Peyer's patch (tissue), 4 donors: ENCODE measurements at places on chromosomes 1 and 21.

DNA sequence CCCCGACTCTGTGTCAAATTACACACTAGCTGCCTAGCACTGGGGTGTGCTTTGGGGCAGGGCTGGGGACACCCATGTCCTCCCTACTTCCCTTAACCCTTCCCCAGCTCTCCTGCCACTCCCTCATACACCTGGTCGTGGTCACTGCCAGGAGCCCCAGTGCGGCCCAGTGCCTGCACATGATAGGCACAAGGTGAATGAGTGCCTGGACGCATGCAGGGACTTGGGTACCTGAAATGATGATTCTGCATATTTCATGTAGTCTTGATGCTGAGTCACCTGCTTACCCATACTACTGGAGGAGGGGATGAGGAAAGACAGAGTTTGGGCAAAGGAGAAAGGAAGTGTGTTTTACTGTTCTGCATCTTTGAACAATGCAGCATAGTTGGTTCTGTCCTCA is 1.5 kb upstream of the VANGL2 start:
- no peak for DNase-seq

- DNase-seq: no peak
These were observed 208.7 kb downstream of the PTPRU start for GRCh38 chr1:29444782-29445729.

DNA sequence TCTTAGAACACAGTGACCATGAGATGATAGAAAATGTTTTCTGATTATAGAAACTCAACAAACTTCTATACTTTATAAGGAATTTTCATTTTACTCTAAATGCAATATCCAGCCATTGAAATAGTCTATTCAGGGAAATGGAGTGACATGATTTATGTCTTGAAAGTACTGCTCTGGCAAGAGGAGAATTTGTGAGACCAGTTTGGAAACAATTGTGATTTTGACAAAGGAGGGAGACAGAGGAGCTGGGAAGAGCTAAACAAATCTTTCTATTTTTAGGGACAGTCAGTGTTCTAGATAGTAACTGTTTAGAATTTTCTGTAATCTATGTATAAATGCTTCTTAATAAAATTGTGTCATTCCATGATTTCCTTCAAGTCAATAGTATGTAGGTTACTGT is 252.3 kb downstream of the FMN2 start:
- no peak for DNase-seq

GRCh38 chr1:24903560-24903954 is 26.5 kb downstream of the RUNX3 start:
- DNase-seq: no peak

DNA sequence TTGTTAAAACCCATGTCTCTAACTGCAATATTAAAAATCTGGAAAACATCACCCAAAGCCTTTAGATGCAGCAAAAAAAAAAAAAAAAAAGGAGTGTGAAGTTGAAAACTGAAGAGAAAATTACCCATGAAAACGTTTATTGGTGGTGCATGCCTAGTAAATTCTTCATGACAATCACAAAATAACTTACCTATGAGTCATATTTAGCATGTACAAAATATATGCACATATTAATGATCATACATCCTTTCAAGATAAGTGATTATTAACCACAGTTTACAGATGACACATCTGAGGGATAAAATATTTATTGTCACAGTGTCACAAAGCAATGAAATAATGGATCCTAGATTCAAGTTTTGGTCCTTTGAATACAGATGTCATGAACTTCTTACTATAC is 505.2 kb upstream of the NR5A2 start:
- no peak for DNase-seq

- no peak for DNase-seq
These were observed 38.8 kb upstream of the HAO2 start for GRCh38 chr1:119329541-119330461.

DNA sequence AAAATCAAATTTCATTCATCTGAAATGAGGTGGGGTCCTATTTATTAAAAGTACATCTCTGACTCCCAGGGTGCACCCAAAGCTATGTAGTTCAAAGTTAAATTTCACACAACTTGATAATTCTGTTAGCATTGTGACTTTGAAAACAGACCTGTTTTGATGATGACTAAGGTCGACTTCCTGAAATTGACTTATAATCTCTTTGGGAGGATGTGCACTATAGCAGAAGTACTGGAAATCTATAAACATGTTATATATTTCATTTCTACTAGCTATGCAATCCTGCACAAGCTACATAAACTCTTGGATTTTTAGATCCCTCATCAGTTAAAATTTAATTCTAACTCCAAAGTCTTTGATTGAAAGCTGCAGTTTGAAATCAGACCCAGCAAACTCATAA is 507.6 kb downstream of the NEGR1 start:
- DNase-seq: no peak

DNA sequence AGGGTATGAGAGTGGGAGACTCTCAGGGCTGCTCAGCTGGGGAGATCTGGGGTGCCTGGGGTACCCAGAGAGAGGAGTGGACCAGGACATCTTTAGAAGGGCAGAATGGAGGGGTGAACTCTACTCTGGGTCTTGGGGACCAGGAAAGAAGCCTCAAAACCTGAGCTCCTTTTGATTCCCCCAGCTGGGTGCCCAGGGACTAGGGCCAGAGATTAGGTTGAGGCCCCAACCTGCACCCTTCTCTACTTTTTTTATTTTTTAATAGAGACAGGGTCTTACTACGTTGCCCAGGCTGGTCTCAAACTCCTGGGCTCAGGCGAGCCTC is 1.9 kb downstream of the PDZK1IP1 start:
- no peak for DNase-seq

DNA sequence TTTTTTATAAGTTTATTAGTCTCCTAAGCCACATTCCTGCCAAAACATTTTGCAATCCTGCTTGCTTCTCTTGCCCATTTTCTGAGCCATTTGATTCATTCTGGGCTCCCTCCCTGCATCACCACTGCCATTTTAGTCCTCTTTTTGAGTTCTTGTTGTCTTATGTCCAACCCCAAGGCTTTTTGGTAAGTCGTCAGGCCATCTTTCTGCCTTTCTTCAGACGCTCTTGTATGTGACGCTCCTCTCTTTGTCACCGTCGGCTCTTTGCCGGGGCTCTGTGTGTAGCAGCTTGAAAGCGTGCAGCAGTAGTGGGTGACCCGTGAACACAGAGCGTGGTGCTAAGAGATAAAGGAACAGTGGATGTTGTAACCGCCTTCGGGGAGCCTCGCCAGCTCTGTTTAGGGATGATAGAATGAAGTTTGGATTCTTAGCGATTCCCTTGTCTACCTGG is 14.6 kb downstream of the HUNK start:
- DNase-seq: no peak

- peak; percentile 23 for DNase-seq
These were observed 24.2 kb upstream of the ITPKB start for GRCh38 chr1:226762988-226763904.

- no peak for DNase-seq
These were observed 2.8 kb upstream of the TARS2 start for GRCh38 chr1:150484431-150484830.

GRCh38 chr1:6386371-6386949 is 7.1 kb downstream of the ACOT7 start:
- no peak for DNase-seq

- DNase-seq: no peak
These were observed 38.7 kb downstream of the PACC1 start for GRCh38 chr1:212375986-212376385.

DNA sequence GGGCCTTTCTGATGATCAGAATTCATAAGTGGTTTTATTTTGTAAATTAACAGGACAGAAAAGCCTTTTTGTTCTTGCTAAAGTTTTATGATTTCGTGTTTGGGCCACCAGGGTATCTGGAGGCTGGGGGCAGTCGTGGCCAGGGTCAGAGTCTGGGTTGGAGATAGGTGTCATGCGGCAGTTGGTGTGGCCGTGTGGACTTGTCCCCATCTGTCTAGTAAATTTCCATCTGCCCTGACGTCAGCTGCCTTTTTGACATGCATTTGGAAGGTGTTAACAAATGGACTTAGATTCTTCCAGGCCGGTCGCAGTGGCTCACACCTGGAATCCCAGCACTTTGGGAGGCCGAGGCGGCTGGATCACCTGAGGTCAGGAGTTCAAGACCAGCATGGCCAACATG is 56.8 kb downstream of the SKI start:
- DNase-seq: no peak

DNA sequence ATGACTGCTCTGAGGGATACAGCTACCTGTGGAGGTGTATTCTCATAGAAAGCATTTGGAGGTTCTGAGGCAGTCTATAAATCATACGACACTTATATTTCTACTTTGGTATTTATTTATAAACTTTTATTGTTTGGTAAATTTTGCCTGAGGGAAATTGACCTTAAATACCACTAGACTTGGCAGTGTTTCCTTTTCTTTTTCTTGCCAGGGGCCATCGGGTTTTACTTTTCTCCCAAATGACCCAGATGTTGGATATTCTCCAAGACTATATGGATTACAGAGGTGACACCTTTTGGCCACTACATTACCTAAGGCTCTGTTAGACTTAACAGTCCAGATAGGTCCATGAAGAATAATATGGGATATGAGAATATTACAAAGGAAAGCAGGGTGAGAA is 28.2 kb downstream of the CHD1L start:
- no peak for DNase-seq

- DNase-seq: peak; percentile 84
These were observed 586 bp upstream of the AGPAT3 start for GRCh38 chr21:43864313-43864961.

DNA sequence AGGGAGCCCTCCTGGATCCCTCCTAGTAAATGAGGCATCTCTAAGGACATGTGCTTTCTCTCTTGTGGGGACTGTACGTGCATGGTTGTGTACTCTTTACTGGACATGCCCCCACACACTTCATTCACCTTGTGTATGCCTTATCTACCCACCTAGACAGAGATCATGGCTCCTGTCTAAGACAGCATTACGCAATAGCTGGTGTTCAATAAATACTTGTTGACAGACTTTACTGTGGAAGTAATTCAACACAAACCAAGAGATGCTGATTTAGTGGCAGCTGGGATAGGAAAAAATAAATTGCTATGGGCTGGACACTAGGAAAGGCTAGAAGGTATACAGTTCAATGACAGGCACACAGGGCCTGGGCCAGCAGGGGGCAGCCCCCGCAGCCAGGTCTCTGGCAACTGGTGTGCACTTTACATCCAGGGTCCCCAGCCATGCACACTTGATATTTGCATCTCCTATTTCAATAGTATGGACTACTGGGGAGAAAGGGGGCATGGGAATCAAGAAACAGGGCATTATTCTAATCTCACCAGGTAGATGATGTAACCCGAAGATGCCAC is 24.2 kb downstream of the TRABD2B start:
- DNase-seq: no peak

DNA sequence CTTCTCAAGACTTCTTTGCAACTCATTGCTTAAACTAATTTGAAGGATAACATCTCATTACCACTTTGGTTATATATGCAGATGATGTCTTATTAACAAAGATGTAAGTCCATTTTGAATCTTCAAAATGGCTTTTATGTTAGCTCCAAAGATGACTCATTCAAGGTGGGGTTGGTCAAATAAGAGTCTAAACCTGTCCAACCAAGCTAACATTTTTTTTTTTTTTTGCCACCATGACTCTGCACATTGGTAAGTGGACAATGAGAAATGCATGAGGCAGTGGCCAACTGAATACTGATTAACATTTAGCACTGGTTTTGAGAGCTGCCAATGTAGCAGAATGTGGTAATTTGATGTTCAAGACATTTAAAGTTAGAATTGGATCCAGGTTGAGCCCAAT is 278 bp upstream of the KRTAP27-1 start:
- DNase-seq: no peak

DNA sequence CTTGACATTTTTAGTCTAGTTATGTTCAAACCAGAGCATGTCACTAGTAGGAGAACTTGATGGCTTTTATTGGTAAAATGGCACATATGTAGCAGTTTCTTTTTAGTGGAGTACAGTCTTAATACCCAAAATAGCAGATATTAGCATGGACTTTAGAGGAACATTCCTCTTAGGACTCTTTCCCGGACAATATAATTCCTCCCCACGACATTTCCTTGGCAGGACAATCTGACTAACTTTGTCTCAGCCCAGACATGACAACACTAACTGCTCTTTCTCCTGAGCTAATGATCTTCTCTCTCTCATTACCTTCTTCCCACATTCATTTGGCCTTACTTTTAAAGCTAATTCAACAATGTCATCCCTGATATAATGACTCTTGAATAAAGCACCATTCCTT is 62.5 kb downstream of the ADAMTS1 start:
- no peak for DNase-seq

GRCh38 chr21:28480470-28480869 is 512.2 kb downstream of the LTN1 start:
- no peak for DNase-seq

DNA sequence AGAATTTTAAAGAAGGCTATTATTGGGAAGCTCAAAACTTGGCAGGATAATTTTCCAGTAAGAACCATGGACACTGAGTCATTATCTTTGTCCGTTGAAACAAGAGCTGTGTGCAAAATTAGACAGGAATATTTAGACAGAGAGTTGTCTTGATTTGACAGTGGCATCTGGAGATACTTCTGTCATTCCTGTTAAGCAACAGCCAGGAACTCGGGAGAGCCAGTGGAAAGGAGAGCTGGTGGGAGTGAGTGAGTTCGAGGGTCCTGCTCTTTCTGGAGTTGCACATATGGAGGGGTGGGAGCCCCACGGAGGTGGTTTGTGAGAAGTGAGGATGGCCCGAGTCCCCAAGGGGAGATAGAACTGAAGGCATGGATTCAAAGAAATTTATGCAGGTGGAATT is 3.1 kb downstream of the COQ8A start:
- DNase-seq: peak; percentile 27

DNA sequence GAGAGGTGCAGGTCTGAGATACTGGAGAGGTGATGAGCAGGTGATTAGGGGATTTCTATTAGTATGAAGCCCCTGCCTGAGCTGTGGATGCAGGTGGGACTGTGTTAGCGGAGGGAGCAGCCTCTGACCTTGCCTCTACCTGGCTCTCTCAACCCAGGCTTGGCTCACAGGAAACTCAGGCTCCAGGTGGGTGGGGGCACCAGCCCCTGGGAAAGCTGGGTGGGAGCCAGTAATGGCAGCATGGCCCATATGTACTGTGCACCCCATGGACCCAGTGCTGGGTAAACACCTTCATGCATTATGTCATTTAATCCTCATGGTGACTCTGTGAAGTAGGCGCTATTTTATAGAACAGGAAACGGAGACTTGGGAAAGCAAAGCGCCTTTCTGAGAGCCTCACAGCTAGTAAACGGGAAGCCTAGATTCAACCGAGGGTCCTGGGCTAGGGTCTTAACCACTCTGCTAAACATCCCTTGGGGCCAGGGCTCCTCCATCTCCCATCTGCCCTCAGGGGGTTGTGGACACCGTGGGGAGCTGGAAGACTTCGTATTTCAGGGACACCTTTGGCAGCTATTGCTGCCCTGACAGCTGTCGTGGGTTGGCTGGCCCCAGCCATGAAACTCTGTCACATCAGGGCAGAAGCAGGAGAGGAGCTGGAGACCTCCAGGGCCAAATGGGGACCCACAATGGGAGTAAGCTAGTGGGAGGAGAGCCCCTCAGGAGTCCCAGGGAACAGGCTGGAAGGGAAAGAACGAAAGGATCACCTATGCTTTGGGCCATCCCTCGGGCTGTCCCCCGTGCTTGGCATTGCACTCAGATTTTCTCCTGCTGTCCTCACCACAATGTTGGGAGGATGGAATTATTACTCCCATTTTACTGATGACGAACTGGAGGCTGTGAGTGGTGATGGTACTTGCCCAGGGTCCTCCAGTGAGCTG is 59.6 kb upstream of the CSF3R start:
- no peak for DNase-seq
